ENCODE measurements at places on chromosomes 7 and 10.

GRCh38 chr7:98075801-98076200 is 30.9 kb upstream of the LMTK2 start:
- DNase-seq: no peak

DNA sequence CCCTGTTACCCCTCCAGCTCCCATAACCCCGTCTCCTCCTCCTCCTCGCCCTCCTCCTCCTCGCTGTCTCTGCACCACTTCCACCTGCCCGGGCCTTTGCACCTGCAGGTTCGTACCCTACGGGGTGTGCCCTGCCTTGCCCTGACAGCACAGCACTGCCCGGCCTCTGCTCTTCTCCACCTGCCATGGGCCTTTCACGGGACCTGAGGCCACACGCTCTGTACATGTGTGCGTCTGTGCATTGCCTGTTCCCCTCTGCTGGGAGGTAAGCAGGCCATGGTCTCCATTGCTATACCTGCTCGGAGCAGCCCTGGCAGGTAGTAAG is 40.0 kb downstream of the MICALL2 start:
- no peak for DNase-seq

DNA sequence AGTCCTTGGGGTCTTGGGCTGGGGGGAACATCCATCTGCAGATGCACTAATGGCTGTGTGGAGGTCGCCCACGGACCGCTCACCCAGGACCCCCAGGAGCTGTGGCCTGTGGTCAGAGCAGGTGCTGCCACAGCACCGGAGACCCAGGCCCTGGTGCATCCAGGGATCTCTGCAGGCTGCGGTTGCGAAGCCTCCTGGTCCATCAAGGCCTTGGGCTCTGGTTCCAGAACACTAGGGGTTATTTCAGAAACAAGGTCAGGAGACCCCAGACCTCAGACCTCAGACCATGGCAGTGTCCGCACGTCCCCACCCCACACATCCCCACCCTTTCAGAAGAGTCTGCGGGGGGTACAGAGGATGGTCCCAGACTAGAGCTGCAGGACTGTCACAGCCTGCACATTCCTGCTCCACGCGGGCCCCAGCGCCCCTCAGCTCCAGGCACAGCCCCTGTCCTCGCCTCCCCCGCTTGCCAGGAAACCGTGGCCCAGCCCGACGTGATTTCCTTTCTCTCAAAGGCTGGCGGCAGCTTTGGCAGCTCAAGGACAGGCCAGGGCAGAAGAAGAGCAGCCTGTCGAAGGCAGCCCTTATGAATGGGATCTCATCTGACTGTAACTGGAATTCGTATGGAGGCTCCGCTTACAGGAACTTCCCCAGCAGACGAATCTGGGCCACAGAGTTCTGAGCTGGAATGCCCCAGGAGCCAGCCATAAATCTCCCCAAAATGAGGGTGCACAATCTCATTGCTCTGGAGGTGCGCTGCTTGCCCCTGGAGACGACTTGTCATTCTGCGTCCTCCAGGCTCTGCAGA is 136.2 kb upstream of the RET start:
- no peak for DNase-seq

DNA sequence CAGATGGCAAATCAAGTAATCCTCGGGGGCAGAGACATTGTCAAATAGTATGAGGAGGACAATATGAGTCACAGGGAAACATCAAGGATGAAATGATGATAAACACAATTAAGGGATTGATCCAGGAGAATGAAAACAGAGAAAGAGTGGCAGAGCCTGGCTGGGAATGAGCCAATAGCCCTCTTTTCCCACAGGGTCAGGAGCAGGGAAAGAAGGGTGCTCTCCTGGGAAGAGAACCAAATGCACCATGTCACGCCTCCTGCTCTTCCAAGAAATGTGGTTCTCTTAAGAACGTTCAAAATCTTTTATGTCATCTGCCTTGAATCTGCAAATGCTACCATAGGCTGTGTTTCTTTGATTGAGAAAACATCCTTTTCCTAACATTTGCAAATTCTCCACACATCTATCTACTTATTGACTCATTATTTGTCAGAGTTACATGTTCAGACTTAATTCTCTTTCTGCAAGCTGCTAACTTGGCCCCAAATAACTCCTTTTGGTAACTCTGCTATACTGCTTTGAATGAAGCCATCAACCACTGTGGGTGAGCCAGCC is 50.6 kb downstream of the HIPK2 start:
- DNase-seq: no peak

- DNase-seq: no peak
These were observed 3.6 kb downstream of the SEC23IP start for GRCh38 chr10:119896061-119896655.

GRCh38 chr10:122492006-122492405 is 30.7 kb downstream of the HTRA1 start:
- DNase-seq: no peak

DNA sequence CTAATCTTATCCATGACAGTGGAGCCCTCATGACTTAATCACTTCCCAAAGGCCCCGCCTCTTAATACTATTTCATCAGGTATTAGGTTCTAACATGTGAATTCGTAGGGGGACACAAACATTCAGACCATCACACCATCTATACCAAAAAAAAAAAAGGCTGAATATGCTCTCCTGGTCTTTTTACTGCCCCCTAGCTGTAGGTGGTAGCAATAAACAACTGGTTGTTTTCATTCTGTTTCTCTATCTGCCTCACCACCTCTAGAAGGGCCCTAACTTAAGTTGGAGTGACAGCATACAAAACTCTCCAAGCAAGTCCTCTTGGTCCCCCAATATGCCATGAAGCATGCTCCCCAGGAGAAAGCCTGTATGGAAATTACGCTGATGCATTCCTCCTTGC is 94.1 kb downstream of the GRM8 start:
- DNase-seq: no peak

DNA sequence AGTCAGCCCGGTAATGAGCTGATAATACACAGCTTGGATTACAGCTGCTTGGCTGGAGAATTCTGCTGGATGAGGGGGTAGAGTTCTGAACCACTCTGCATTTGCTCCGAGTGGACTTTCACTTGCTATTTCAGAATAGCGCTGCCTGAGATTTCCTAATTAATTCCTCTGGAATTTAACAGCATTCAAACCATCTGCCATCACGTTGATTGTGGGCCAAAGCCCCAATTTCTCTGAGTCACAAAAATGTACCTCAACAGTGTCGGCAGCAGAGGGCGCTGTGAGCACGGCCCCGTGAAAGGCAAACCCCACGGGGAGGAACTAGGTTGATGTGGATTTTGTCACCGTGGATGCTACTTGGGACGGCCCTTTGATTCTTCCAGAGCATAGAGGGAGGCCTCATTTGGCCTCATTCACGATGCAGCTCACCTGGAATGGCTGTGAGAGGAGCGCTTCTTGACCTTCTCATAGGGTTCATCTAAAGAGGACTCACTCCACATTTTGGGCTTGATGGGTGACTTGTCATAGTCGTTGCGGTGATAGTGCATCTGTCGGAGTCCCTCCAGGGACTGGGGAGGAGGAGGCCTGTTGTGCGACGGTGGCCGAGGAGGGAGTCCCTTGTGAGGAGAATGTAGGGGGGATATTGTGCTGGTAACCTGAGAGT is 73.3 kb downstream of the PRPF18 start:
- peak; percentile 56 for DNase-seq

DNA sequence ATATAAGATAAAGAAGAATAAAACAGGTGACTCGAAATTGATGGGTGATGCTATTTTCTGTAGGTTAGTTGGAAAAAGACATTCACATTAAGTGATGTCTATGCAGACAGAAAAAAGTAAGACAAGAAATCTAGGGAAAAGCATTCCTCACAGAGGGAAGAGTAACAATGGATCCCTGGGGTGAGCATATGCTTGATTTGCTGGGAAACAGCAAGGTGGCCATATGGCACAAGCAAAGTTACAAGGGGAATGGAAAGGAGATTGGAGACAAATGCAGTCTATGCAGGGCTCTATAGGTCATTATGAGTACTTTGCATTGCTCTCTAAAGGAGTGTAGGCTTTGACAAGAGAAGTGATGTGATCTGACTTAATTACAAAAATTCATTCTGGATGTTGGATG is 90.9 kb upstream of the ZNF804B start:
- no peak for DNase-seq

- no peak for DNase-seq
These were observed 2.6 kb downstream of the MUC12 start for GRCh38 chr7:100972002-100972347.

- DNase-seq: no peak
These were observed 100.7 kb upstream of the AFAP1L2 start for GRCh38 chr10:114504769-114505579.

DNA sequence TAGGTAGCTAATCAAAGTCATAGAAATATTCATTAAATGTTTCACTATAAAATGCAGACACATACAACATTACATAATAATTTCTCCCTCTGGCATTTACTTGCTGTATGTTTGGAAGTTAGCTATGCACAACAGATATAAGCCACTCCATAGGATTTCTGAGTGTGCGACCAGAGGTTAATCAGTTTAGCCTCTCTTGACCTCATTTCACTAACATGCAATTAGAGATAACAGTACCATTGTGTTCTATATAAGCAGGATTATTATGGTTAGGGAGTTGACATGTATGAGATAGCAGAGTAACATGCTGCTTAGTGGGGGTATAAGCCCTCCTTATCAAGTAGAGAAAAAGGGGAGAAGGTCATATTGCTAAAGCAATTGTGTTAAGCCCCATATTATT is 26.4 kb downstream of the GLUD1 start:
- DNase-seq: no peak

DNA sequence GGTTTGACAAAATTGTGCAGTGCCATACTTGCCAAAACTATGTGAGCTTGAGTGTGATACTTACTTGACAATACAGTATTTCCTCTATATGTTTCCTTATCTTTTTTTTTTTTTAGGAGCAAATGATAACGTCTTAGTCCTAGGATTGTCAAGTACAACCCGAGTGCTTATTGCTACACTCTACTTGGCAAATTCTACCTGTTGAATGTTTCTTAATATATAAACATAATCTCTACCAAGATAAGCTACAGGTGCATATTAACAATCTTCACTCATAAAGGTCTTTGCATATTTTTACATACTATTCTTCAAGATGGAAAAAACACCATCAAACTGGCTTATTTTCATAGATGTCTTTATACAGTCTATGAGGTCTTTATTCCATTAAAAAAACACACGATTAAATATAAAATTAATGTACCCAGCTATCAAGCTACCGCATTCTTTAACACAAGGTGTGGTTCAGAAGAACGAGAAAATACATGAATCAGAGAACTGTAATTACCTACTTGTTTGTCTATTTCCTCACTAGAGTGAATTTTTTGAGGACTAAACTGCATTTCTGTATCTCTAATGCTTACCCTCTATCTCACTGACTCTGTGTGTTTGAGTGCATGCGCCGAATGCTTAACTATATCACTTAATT is 76.1 kb upstream of the PDSS1 start:
- no peak for DNase-seq

DNA sequence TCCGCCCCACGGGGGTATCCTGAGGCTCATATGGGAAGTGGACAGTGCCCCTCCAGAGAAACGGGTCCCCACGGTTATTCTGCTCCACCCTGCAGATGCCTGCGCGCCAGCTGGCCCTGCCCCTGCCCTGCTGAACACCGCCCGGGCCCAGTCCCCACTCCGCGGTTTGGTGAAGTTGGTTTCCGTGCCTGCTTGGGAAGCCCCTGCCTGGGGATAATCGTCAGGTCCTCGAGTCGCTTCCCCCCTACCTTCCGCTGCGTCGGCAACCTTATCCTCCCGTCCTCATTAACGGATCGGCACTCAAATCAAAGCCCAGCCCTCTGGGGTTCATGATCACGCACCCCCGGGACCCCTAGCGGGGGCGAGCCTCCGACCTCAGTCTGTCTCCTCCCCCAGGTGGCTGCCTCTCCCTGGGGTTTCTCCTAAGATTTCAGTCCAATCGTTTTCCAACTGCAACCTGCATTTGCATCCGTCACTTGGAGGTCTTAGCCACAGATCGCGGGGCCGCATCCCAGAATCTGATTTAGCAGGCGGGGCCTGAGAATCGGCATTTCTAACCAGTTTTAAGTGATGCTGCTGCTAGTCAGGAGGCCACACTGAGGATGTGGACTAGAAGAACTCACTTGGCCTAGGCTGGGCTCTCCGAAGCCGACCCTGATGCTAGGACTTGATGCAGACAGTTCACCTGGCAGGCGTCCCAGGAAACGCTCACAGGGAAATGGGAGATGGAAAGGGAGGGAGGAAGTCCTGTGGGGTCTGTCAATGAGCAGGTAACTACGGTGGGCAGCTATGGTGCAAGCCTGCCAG is 27.6 kb downstream of the WDR86 start:
- DNase-seq: no peak

- no peak for DNase-seq
These were observed 470.1 kb upstream of the TEX47 start for GRCh38 chr7:89265631-89266030.

DNA sequence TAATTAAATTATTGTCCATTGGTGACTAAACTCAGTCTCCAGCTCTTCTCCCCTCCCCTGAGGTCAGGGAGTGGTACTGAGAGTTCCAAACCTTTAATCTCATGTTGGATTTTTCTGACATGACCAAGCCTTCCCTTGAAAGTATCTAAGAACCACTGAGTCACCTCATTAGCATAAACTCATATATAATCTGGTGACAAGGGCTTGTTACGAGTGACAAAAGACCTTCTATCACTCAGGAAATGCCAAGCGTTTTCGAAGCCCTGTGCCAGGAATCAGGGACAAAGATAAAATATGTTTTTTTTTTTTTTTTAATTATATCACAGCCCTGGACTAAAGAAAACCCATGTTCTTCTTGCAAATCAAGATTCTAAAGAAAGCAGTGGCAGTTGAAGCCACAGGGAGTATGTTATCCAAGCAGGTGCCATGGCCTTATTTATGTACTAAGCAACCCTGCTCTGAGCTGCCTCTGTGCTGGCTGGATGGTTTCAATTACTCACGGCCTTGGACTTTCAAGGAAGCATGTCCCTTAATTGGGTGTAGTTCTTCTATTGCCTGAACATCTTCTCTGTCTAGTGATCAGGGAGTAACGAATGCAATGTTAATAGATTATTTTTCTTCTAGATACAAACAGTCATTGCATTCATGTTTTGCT is 169.0 kb upstream of the PRKCQ start:
- DNase-seq: no peak

GRCh38 chr10:84783386-84783785 is 455.0 kb downstream of the CCSER2 start:
- DNase-seq: no peak

DNA sequence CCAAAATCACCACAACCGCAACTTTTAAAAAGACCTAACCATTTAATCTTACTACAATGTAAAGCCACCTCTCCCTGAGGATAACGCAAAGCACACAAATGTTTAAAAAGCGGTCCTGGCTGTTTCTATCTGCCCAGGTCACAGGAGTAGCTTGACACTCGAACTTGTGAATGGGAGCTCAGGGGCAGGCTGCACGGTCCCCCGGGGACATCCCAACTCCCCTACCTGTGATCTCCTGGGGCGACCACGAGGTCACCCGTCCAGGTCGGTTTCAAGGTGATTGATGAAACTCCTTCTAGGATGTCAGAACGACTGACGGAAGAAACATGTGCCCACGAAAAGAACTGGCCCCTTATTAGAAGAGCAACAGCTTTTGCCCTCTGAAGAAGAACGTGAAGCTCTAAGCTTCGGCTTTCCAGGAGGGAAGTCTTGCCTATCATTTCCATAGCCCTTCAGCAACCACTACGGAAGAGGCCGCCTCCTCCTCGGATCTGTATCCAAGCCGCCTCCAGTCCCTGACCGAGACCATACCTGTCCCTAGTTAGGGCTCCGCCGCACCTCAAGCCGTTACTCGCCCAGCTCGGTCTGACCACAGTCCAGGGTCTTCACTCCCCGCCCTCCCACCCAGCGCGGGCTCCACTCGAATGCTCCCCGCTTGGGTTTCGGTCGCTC is 459 bp downstream of the CYCS start:
- no peak for DNase-seq

All from stimulated activated CD8-positive, alpha-beta memory T cell treated with anti-CD3 and anti-CD28 coated beads, Interleukin-7, amount 100 ng/mL, for 24 hours (primary cell).